ENCODE measurements at places on chromosomes 2 and 18. TPM values are rescaled to one million over a fixed set of nuclear protein-coding genes. Genes with fewer than 3 reads are reported as not detected.

DNA sequence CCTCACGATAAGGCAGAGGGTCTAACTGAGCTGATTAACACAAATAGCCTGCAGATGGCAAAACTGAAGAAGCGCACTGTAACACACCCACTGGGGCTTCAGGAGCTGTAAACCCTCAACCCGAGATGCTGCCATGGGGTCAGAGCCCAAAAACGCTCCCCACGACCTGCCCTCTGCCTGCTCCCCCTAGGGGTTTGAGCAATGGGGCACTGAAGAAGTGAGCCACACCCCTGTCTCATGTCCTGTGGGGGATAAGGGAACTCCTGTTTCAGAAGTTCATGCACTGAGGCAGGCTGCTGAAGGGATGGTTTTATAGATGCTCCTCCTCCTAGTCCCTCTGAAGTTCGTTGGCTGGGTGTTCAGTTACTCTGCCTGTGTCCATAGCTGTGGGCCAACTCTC is 105.9 kb upstream of the CELF4 start:
- DNase-seq, result no peak

DNA sequence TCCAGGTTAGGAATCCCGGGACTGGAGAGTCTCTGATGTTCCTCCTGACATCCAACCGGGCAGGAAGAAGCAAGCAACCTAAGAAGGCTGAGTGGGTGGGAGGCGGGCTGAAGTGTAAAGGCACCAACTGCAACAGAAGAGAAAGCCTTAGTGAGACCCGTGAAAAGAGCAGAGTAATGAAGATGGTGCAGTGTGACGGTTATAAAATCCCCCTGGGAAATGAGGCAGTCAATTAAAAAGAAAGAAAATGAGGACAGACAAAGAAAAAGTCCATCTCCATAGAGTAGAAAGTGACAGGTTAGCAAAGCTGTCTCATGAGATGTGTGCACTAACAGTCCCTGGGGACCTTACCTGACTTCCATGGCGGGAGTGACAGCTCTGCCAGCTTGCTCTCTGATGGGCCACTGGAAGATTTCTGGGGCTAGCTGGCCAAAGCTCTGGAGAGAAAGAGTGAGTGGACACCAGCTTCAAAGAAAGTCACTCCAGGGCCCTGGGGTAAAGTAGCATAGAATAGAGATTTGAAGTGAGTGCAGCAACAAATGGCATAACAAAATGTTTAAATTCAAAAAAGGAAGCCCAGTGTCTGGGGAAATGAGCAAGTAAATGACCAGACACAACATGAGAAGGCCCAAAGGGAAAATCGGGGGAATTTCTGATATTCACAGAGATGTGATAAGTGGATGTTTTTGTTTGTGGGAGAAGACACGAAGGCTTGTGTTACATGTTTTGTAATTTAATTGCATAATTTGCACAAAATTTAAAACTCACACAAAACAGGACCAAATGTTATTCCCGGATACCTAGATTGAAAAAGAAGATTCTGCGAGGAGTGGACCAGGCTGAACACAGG is 44.1 kb upstream of the IGFBP2 start:
- no peak for DNase-seq

GRCh38 chr2:98308068-98308467 is 38.2 kb upstream of the CNGA3 start:
- DNase-seq, result peak; percentile 41

GRCh38 chr2:70498054-70498453 is 55.6 kb downstream of the TGFA start:
- DNase-seq, result no peak

GRCh38 chr2:10267036-10267435 is 35.7 kb upstream of the HPCAL1 start:
- no peak for DNase-seq

GRCh38 chr2:96872591-96873349 is 2.9 kb upstream of the SEMA4C start:
- peak; percentile 36 for DNase-seq

DNA sequence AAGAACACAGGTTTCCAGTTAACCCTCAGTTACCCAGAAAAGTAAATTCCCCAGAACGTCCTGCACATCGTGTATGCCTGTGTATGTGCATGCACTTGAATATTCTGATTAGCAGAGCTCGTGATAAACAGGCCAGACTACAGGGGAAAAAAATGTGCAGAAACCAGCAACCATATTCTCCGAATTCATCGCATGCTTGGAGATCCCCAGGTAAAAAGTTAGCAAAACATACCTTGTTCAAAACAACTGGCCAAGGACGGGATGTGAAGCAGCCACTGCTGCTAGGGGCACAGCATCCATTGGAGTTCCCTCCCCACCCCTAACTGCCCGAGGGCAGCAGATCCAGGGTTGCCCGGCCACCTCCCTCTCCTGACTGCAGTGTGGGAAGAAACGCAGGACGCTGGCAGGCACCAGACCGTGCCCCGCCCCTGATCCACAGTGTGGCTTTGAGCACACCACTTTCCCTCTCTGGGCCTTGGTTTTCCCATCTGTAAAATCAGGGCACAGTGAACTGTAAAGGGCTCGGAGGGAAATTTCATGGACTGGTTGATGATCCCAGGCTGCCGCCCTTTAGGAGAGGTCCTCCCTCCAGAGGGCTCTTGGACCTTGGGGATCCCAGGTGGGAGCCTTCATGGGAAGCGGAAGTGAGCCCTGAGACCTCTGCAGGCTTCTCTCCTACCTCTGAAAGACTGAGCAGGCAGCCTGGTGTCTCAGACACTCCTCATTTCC is 11.9 kb upstream of the ARID5A start:
- no peak for DNase-seq

DNA sequence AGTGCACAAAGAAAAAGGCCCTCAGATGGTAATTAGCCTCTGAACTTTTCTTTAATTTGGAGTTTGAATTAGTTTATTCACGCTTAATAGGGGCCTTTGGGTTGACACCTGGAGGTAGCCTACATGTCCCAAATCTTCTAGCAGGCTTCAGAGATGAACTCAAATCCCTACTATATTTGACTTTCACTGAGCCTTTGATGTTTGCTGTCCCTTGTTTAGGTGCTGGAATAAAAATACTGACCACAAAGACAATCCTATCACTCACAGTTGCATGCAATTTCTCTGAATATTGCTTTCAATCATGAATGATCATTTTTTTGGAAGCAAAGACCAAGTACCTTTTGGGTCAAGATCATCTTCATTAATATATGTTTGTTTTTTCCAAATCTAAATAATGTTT is 564.0 kb upstream of the FANCL start:
- no peak for DNase-seq

DNA sequence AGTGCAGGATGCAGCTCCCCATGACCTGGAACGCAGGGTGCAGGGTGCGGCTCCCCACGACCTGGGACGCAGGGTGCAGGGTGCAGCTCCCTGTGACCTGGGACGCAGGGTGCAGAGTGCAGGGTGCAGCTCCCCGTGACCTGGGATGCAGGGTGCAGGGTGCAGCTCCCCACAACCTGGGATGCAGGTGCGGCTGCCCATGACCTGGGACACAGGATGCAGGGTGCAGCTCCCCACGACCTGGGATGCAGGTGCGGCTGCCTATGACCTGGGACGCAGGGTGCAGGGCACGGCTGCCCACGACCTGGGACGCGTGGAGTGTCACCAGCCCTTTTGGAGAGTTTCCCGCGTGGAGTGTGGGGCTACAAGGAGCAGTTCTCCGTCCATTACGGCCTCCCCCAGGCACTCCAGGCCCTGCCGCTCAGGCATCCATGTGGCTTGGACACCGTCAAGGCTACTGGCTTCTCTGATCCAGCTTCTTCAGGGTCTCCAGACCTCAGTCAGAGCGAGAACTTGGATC is 38.7 kb downstream of the PXDN start:
- DNase-seq, result no peak

DNA sequence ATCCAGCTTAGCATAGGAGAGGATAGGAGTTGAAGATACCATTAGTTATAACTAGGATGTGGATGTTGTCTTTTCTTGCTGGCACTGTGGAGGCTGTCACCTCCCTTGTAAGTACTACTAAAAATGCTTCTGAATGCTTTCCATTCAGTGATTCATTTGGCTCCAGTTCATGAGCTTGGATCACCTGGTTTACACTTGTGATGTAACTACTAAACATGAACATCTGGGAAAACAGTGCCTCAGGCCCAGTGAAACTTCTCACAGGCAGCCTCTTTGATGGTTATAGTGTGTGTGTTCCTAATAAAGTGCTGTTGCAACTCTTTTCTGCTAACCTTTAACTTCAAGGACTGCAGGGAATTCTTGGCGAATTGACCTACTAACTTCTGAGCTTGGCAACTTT is 13.0 kb upstream of the SLC9A2 start:
- DNase-seq, result peak; percentile 46

GRCh38 chr2:48276626-48277025 is 253.3 kb upstream of the STON1 start:
- DNase-seq, result no peak

- no peak for DNase-seq
Observed at GRCh38 chr2:144774809-144775208, 254.9 kb upstream of the ZEB2 start.

GRCh38 chr2:238694136-238694755 is 153.6 kb upstream of the TWIST2 start:
- no peak for DNase-seq

GRCh38 chr2:22221006-22221405 is 1097.2 kb downstream of the TDRD15 start:
- DNase-seq, result no peak

- DNase-seq, result peak; percentile 55
Observed at GRCh38 chr2:69059731-69060290, 46.8 kb downstream of the ANTXR1 start.

DNA sequence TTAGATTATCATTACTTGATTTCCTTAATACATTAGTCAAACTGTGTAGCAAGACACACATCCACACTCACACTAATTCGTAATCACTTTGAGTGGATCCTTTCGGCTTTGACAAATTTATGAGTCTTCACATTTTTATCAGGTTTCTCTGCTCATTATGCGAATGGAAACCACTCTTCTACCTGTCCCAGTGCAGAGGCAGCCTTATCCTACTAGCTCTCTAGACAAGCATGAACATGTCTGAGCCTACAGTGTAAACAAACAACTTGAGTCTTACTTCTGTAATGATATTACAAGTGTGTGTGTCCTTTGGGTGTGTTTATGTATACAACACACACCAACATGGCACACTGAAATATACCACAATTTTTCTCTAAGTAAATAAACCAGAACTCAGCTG is 361.9 kb upstream of the CHST9 start:
- DNase-seq, result no peak

GRCh38 chr2:61177727-61178549 is 15.9 kb downstream of the C2orf74 start:
- peak; percentile 58 for DNase-seq

DNA sequence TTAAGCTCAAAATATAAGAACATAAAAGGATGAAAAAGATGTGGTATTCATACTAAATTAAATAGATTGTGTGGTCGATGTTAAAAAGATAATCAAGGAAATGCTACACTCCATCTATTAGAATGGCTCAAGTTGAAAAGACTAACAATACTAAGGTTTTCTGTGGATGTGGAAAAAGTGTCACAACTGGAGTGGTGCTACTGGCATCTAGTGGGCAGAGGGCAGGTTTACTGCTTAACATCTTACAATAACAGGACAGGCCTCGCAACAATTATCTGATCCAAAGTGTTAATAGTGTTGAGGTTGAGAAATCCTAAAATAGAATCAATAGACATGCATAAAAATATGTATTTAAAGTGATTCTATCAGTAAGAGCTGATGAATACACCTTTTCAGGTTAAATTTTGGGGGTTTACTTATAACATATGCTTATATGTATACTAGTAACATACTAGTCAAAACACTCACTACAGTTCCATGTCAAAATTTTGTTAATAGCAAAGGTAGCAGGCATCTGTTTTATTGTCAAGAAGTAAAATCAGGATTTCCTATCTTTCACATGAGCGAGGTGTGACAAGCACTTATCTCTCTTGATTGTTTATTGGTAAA is 91.5 kb upstream of the TMEFF2 start:
- peak; percentile 68 for DNase-seq

GRCh38 chr2:75562513-75562864 is 1.8 kb upstream of the EVA1A start:
- no peak for DNase-seq

DNA sequence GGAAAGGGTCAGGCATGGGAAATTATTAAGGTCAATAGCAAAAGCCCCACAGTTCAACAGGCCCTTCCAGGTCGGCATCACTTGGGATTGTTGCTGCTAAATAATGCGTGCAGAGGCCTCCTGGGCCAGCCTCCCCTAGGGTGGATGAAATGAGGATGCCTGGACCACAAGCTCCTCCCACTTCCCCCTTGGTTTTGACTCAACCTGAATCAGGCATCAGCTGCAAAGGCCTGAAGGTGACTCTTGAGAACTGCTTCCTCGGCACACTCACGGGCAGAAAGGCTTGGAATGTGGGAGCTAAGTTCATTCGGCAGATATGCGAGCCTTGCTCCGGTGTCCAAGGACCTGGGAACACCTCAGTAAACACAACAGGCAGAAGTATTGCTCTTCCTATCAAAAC is 69.3 kb downstream of the MBP start:
- no peak for DNase-seq

- DNase-seq, result no peak
Observed at GRCh38 chr18:43022874-43023273, 92.6 kb downstream of the RIT2 start.

DNA sequence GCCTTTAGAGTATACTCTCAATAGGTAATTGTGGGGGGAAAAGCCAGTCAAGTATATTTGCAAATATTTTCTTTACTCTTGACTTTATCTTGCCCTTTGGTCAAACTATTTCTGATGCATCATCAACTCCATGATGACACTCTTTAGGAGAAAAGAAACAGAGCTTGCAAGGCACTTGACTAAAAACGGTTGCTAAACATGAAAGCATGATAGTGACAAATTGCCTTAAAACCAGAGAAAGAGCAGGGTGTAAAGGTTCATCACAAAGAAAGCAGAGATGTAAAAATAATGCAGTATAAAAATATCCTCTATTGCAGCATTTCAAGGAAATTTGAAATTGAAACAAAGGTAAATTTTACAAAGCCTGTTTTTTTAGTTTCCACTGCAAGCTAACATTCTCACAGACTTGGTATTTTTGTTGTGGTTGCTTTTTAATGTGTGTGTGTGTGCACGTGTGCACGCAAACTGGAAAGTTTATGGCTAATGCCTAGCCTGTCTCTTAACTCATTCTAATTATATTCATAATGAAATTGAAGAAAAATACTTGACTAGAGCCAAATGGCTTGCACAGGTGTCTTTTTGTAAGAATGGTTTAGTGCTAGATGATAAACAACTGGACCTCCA is 503.6 kb downstream of the ARHGAP15 start:
- DNase-seq, result no peak

GRCh38 chr18:40566510-40566844 is 1388.6 kb upstream of the PIK3C3 start:
- DNase-seq, result no peak

GRCh38 chr2:65701191-65701590 is 268.8 kb upstream of the SPRED2 start:
- no peak for DNase-seq

Gene HMSD
- not detected for total RNA-seq

Gene CDKL4
- total RNA-seq, result not detected

Gene IL1A
- total RNA-seq, result not detected

Gene CCDC93
- total RNA-seq, result 23.8 TPM

Gene ARHGAP25
- not detected for total RNA-seq

Gene EMILIN2
- 30.2 TPM for total RNA-seq

Gene ANKAR
- total RNA-seq, result 3.4 TPM

Gene RND3
- 271 TPM for total RNA-seq

Gene NRP2
- 9.0 TPM for total RNA-seq
